ENCODE measurements at places on chromosomes 3 and 15.

DNA sequence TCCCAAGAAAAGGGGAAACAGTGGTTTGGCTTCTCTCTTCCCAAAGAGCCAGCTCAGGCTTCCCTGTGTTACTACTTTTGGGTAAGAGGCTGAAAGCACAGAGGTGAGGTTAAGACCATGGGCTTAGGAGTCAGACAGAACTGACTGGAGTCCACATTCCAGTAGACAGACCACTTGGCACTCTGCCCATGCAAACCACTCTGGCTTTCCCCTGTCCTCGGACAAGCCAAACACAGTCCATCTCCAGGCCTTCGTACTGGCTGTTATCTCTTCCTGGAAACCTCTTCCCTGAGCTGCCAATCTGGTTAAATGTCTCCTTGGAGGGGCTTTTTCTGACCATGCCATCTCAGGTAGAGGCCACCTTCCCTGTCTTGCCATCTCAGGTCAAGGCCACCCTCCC is 53.1 kb upstream of the FAM3D start:
- no peak for DNase-seq

- no peak for DNase-seq
These were observed 153.7 kb upstream of the HES1 start for GRCh38 chr3:193982258-193982659.

DNA sequence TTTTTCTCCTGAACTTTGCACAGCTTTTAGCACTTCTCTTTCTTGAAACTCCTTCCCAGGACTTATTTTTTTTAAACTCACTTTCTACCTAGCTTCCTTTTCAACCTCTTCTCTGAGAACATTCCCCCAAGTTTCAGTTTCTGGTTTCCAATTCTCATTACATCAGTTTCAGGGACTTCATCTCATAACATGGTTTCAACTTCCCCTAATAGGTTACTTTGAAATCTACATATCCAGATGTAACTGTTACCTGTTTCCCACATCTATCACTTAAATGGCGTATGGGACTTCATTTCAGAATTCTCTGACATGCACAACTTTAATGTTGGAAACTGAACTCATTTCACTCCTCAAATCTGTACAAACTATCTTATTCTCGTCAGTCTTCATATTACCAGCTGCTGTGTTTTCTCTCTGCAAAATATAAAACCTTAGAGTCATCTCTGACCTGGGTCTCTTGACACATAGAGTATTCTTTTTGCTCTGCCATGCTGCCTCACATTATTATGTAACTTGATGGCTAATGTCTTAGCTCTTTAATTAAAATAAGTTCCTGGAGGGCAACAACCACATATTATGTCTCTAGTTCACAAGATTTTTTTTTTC is 58.4 kb downstream of the NME9 start:
- DNase-seq = no peak

- no peak for DNase-seq
These were observed 59.1 kb downstream of the SMAD6 start for GRCh38 chr15:66760968-66761725.

GRCh38 chr3:72728958-72729467 is 119.2 kb downstream of the SHQ1 start:
- DNase-seq = no peak

DNA sequence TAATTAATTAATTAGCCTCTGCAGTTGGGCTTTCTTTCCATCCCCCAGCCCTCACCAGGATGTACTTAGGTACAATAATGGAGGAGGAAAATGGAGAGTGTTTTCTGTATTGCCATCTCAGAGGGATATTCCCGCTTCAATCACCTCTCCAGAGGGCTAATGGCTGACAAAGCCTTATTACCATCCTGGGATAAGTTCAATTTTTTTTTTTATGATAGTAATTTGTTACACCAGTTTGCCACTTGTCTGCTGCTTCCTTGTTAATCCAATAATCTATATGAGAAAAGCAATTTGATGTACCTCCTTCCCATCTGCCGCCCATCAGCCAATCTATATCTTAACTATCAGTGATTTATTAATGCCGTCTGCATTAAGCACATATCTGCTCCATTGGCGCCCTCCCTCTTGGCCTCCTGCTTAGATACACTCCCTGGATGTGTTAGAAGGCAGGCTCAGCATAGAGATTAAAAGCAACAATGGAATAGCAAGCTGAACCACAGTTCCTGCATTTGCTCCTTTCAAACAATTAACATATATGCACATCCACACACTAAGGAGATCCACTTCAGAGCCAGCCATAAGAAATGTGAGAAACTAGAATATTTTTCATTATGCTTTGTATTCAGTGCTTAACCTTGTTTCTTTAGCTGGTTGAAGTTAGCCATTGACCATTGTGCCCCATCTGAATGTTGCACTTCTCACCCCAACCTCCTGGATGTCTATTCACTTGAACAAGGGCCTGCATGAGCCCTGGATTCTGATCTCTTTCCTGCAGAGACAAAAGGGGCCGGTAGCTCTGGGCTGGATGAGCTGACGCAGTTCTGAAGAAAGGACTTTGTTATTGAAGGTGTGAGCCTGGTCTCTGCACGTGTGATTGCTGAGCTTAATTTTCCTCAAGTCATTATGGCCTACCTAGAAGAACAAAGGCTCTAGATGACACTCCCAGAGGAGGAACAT is 237.3 kb upstream of the GAP43 start:
- DNase-seq = no peak

DNA sequence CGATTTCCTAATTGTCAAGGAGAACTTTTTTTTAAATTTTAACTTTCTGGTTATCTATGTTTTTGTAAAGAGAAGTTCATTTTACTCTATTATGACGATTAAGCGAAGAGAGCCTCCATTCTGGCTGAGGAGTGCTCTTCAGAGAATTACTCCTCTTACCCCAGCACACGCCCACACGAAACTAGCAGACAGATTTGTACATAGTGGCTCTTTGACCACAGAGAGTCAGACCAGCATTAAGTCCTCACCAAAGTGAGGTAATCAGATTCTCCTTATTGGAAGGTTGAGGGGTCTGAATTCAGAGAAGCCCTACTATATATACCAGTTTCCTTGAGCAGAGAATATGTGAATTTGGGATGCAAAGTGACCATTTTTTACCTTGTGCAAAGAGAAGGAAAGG is 204.8 kb upstream of the TSC22D2 start:
- no peak for DNase-seq

- no peak for DNase-seq
These were observed 464.1 kb upstream of the CBLB start for GRCh38 chr3:106332884-106333283.

GRCh38 chr3:188404701-188405100 is 250.7 kb downstream of the LPP start:
- DNase-seq = no peak

GRCh38 chr3:4591669-4592068 is 98.5 kb downstream of the ITPR1 start:
- DNase-seq = no peak

DNA sequence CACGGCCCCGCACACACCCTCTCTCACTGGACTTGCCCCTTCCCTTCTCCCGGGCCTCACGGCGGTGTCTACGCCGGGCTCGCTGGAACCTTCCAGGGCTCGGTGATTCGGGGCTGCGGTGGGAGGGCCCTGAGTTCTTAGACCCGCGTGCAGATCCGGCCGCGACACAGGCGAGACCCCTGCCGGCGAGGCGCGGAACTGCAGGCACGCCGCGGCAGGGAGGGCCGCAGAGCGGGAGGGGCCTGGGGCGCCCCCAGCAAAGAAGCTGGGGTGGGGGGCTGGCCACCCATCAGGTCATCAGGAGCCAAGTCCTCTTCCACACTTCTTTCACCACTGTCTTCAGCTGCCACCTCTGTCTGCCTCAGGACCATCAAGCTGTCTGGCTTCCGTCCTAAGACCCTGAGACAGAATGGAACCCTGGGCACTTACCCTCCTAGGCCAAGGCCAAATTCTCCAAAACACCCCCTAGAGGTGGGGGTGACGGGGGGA is 164.5 kb downstream of the XXYLT1 start:
- peak; percentile 70 for DNase-seq

GRCh38 chr3:157248590-157249422 is 88.9 kb upstream of the CCNL1 start:
- DNase-seq = no peak

- no peak for DNase-seq
These were observed 15.2 kb upstream of the ACTC1 start for GRCh38 chr15:34810443-34811129.

- DNase-seq = no peak
These were observed 69.6 kb upstream of the PPIB start for GRCh38 chr15:64232400-64232799.

GRCh38 chr15:86611417-86612040 is 531.9 kb downstream of the AGBL1 start:
- DNase-seq = peak; percentile 12

DNA sequence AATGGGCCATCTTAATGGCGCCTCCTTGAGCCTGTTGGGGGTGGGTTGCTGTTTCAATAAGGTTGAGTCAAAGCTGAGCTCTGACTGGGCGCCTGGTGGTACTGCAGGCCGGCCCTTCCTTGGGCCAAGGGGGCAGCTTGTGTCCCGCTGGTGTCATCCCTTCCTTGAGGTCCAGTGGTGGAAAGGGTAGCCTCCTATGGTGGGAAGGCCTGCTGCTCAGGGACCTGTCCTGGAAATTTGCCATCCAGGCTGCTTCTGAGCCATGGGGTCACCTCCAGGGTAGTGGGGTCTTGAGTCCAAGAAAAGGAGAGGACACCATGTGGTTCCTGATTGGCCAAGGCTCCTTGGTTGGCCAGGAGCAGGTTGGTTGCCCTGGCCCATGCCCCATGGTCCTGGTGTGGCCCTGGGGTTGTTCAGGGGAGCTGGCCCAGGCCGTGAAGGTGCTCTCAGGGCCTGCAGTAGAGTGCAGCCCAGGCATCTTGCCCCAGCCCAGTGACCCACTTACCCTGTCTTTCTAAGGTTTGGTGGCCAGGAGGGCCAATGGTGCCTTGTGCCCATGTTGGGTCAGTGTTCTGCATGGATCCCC is 188.7 kb downstream of the UBE3A start:
- DNase-seq = no peak

- no peak for DNase-seq
These were observed 167.6 kb upstream of the ST8SIA2 start for GRCh38 chr15:92226020-92226612.

DNA sequence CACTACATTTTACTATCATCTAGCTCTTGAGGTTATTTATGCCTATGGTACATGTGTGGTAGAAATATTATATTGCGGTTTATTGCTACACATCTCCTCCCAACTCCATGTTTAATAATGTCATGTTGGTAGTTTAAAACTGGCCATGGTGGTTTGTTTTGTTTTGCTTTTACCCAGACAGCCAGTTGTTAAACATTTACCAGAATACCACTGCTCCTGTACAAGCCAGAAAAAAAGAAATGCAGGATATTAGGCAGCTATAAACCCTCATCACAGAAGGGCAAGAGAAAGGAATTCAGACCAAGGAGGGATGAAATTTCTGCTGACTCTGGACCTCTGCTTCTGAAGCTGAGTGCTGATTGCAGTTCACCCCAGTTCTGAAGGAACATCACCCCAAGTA is 451.8 kb upstream of the IL12A start:
- no peak for DNase-seq

DNA sequence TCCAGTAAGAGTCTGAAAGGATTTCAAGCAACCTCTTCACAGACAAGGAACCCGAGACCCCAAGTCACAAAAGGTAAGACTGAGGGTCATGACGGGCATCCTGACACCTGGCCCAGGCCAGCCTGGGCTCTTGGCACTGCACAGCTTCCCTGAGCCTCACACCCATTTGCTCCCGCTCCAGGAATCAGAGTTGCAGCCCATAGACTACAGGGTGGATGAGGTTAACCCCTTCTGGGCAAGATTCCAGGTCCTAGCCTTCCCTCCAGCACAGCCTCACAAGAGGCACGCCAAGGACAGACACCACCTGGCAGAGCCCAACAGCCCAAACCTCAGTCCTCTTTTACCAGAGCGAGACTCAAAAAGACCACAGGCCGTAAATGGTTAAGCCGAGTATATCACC is 36.2 kb downstream of the RBPMS2 start:
- no peak for DNase-seq

DNA sequence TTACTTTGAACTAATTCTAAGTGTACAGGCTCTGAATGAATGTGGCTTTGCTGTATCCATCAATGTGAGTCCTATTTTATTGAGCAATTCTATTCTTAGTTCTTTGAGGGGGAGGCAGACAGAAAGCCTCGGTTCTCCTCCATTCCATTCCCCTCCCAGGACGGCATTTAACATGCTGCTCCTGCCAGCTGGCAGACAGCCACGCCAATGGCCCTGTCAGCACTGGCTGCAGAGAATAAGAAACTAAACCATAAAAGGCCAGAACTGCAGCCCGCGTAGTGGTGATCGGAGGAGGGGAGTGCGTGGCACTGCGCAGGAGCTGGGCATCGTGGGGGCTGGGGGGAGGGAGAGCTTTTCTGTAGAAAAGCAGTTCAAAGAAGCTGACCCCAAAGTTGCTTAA is 76.0 kb upstream of the HACD2 start:
- DNase-seq = no peak

DNA sequence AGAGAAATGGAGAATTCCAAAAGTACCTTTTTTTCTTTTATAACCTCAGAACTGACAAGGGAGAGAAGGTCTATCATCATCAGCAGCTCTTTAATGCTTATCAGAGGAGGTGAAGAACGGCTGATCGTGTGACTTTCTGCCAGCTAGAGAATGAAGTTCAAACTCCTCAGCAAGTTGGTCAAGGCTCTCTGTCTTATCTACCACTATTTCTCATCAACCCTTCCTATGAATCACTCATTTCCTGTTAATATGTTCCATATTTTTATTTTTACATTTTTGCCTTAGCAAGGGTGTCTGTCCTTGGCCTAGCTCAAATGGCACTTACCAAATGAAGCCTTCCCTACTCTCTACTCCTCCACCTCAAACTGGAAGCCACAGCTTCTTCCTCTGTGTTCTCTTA is 73.1 kb upstream of the TSPAN3 start:
- no peak for DNase-seq

DNA sequence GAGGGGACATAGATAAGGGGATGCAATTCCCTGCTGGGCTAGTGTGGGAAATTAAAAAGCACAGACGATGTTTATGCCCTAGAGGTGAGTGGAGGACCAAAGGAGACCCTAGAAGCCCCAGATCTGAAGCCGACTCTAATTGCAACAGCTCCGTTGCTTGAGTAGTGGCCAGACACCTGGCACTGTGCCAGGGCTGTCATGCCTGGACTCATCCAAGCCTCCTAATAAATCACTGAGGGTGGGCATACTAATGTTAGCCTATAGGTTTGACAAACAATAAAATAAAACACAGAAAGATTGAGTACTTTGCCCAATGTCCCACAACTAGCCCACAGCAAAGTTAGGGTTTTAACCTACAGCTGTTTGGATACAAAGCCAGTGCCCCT is 25.4 kb upstream of the MRPS22 start:
- DNase-seq = no peak

GRCh38 chr3:107307205-107307604 is 70.0 kb upstream of the CCDC54 start:
- DNase-seq = no peak

Data from CD4-positive, alpha-beta T cell treated with Interleukin-4 for 1 hour (primary cell).